ENCODE measurements at places on chromosomes 11 and 22. TPM values are rescaled to one million over a fixed set of nuclear protein-coding genes. Genes with fewer than 3 reads are reported as not detected.

SPINDOC gene
- total RNA-seq: 16.8 TPM

MAP6 gene
- 0.05 TPM for total RNA-seq

OR51E2 gene
- not detected for total RNA-seq

SLC17A6 gene
- not detected for total RNA-seq

BBOX1 gene
- not detected for total RNA-seq

GRCh38 chr11:74462009-74462408 is 5.3 kb downstream of the KCNE3 start:
- DNase-seq: peak; percentile 40

DNA sequence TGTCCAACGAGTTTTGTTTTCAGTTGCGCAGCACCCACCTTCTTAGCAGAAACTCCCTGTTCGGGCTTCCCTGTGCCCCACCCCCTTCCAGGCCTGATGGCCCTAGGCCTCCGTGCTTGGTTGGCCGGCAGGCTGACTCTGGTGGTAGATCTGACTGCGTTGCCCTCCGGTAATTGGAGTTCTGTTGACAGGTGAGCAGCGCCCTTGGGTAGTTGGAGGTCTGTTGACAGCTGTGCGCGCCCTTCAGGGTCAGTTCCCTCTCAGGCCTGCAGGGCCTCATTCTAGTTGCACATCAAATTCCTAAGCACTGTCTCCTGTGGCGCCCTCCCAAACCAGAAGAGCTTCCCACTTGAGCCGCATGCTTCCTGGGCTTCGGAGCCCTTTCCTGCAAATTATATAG is 776 bp downstream of the DGCR6 start:
- DNase-seq: no peak

DNA sequence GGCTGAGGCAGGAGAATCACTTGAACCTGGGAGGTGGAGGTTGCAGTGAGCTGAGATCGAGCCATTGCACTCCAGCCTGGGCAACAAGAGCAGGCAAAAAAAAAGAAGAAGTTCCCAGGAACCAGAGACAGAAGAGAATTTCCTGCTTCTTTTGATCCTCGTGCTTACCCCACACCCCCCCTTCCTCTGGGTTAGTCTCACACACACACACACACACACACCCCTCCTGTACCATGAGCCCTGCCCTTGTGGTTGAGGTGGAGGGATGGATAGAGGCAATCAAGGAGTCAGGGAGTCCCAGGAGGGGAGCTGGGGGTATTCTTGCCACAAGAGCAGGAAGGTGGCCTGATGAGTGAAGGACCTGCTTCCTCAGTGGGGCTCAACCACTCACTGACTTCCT is 4.1 kb upstream of the UBE2L6 start:
- DNase-seq: no peak

- no peak for DNase-seq
Observed at GRCh38 chr22:32994041-32994830, 63.9 kb downstream of the SYN3 start.

- no peak for DNase-seq
Observed at GRCh38 chr11:119447664-119448242, 24.8 kb upstream of the THY1 start.

GRCh38 chr11:101668236-101668635 is 84.4 kb upstream of the TRPC6 start:
- no peak for DNase-seq

DNA sequence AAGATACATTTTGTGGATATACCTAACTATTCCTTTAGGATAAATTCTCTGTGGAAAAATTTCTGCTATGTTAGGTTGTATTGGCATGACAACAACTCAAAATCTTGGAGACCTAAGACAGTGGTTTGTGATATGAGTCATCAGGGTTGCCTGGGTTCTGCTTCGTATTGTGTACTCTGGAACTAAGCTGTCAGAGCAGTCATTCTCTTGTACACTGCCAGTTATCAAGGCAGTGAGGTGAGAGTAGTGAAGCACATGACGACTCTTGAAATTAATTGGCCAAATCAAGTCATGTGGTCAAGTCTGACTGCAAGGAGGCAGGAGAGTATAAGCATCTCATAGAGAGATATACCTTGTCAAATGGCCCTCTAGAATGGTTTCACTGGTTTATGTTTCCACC is 104.4 kb downstream of the FANCF start:
- DNase-seq: no peak

- DNase-seq: no peak
Observed at GRCh38 chr11:2268729-2269600, 1.4 kb downstream of the ASCL2 start.

DNA sequence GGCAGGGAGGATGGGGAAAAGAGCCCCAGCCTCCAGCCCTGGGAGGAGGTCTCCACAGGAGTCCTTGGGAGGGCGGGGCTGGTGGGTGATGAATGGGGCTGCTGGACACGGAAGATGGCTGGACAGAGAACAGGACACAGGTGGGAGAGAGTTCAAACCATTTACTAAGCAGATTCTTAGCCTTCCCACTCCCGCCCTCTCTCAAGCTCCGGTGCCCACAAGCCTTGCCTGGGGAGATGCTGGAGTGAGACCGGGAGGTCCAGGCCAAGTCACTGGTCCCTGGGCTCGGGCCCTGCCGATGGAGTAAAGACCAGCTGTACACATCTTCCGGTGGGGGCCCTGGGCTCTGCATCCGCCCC is 1.4 kb downstream of the CLDN5 start:
- no peak for DNase-seq

GRCh38 chr22:49051491-49052022 is 776.1 kb downstream of the BRD1 start:
- no peak for DNase-seq

- peak; percentile 87 for DNase-seq
Observed at GRCh38 chr11:64448599-64449380, 89.8 kb downstream of the RPS6KA4 start.
